Activated CD8-positive, alpha-beta memory T cell treated with anti-CD3 and anti-CD28 coated beads for 24 hours (primary cell): ENCODE measurements at places on chromosomes 7 and 10.

DNA sequence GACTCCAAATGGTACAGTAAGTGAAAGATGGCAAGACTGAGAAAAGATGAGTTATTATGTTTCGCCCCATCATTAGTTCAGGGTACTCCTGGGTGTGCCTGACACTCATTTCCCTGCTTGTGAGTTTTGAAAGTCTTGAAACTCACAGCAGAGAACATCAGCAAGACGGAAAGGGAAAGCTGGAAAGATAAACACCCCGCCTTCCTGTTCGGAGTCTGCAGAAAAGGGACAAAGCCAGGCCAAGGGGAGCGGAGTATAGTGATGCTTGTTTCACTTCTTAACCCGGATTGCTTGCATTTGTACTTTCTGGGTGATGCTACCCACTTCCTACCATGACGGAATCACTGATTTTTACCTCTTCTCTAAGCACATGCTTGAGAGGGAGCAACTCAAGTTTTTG, 294.5 kb downstream of the FRMD4A start:
- DNase-seq, result no peak

- no peak for DNase-seq
Observed at GRCh38 chr10:61337741-61338140, 115.4 kb downstream of the TMEM26 start.

DNA sequence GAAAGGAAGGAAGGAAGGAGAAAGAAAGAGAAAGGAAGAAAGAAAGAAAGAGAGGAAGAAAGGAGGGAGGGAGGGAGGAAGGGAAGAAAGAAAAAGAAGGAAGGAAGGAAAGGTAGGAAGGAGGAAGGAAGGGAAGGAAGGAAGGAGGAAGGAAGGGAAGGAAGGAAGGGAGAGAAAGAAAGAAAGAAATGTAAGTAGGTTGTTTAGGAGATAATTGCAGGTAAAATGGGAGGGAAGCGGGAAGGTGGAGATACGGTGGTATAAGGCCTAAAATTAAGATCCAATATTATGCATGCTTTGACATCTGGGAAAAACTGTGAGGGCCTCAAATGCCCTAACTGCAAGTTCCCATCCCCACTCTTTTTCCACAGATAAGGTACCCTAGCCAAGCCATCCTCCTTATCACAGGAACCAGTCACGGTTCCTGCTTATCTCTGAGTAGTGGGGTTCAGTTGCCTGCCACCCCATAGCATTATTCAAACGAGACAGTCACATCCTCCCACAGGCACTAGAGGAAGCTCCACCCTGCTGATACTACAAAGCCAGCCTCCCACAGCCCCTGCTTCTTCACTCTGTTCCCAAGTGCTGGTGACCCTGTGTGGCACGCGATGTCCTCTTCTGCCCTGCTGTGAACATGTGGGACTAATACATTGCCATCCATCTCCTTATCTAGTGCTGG, 28.7 kb downstream of the ST8SIA6 start:
- peak; percentile 67 for DNase-seq

DNA sequence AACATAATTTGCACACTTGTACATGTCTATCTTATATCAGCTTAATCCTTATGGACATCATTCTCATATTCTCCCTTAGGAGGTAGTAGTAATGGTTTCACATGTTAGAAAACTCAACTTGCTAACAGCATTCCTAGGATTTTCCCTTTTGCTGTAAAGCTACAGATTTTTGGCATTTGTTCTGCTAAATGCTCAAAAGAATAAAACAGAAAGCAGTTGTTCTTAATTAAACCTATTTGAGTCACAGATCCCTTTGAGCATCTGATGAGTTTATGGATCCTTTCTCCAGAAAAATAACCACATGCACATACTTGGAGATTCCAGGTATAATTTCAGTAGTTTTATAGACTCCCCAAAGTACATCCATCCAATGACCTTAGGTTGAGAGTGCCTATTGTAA, 122.9 kb upstream of the BET1 start:
- DNase-seq, result no peak

- peak; percentile 80 for DNase-seq
Observed at GRCh38 chr10:104274762-104275721, 6.1 kb downstream of the GSTO2 start.

- no peak for DNase-seq
Observed at GRCh38 chr10:101902032-101902819, 58.6 kb upstream of the KCNIP2 start.

- DNase-seq, result no peak
Observed at GRCh38 chr10:13683017-13683416, 96.3 kb downstream of the PRPF18 start.

GRCh38 chr7:74199551-74200355, 10.1 kb upstream of the LAT2 start:
- DNase-seq, result no peak

DNA sequence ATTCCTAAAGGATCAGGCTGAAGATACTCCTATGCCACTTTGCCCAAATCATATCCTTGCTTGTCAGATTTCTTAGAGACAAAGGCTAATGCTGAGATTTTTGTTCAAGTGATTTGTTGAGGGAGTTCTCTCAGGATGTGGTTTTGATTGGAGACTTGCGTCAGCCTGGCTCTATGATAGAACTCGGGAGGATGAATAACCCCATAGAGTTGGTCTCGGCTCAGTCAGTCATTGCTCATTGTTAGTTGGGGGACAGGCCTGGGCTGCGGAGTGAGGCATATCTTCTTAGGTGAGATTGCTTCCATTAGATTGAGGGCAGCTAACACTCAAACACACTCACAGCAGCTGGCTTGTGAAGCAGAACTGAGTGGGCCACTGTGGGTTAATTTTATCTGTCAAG, 203.4 kb downstream of the KIF20B start:
- no peak for DNase-seq

DNA sequence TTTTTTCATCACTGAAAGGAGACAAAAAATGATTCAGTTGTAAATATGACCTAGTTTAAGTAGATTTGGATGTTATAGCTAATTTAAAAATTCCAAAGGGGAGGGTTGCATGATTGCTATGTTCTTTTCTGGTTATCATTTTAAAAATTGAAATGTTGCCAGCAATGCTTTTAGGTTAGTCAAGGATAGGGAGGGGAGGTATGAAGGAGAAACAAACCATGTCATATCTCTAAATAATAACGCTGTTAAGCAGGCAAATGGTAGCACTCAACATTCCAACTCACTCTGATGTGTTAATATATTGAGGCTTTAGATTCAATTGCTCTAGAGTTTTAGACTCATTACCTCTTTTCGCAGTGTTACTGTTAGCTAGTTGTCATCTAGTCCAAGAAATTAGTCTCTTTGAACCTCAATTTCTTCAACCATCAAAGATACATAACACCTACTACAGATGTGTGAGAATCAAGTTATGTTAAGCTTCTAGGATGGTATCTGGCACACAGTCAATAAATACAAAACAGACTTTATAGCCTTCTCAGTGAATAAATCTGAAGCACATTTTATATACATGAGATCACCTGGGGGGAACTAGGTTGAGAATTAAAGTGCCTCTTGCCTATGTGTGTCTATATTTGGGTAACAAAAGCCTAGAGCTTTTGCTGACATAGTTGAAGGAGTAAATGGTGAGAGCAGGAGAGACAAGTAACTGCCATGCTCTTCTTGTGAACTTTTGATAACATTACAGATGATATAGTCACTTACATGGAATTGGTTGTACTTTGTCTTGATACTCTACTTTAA, 124.9 kb downstream of the CSTF2T start:
- DNase-seq, result no peak

DNA sequence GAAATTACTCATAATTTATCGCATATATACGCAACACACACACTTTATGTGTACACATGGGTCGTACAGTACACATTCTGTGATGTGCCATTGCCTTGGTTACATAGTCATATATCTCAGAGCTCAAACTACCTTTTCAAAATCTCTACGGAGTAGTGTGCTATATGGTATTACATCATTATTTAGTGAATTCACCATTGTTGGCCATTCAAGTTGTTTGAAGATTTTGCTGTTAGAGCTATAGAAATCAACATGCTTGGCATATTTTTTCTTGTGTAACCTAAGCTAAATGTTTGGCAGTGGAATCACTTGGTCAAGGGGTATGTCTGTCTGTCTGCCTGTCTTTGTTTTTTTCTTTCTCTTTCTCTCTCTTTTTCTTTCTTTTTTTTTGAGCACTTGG, 42.0 kb upstream of the MMD2 start:
- no peak for DNase-seq

- no peak for DNase-seq
Observed at GRCh38 chr10:132693676-132694075, 92.3 kb downstream of the NKX6-2 start.

- no peak for DNase-seq
Observed at GRCh38 chr7:68417002-68417401, 1181.3 kb upstream of the AUTS2 start.

GRCh38 chr7:99531354-99531765, 20.6 kb downstream of the FAM200A start:
- DNase-seq, result no peak

DNA sequence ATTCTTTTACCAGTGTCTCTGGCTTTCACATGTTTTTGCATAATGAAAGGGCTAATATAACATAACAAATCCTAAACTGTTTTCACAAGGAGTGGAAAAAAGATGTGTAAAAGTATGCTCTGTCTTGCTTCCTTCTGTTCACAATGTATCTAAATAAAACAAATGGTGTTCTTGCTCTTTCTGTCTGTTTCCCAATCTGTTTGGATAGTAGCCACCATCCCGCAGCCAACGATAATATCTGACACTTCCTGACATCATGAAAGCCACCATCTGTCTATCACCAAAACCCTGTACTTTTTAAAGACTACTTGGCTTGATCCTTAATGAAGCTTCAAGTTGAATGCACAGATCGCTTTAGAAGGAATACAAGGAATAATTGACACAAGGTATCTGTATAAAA, 246.2 kb downstream of the ETV1 start:
- no peak for DNase-seq

DNA sequence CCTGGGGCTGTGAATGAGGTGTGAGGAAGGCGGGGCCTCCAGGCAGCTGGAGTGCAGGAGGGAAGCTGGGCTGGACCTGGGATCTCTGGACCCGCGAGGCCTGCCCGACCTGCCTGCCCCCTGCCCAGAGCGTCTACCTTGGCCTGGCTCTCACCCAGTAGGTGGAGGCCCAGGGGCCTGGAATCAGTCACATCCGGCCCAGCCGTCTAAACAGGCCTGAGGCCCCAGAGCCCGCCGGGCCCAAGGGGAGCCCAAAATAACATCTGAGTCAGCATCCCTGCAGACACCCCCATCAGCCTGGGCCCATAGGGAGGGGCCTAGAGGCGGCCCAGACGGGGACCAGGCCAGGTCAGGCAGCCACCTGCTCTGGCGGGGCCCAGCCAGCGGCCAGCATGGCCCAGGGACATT, 15.1 kb upstream of the ELN start:
- no peak for DNase-seq

DNA sequence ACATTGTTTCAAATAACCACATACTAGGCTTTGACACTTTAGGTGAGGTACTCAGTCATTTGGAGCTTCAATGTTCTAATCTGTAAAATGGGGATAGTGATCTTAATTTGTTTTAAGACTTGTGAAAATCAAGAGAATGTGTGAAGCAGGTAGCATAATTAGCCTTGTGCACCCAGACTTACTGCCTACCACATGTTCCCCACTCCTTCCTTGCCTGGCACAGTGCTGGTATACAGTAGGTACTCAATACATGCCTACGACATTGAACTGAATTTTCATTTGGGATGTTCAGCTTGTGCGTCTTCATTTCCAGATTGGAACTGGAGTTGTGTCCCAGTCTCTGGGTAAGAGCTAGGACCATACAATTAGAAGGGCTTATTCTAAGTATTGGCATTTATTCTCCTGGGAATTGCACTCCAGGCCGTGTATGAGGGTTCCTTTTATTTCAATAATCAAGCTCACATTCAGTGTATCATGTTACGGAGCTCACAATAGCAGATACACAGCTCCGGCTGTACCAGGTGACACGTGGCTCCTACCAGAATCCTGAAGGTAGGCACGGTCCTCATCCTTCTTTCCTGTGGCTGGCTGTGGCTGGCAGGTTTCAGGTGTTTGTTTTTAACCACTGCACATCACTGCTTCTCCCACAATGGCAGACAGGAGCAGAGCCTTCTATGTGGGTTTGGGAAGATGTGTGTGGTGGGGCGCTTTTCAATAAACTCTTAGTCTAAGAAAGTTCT, 109.4 kb upstream of the PDCD4 start:
- DNase-seq, result no peak

DNA sequence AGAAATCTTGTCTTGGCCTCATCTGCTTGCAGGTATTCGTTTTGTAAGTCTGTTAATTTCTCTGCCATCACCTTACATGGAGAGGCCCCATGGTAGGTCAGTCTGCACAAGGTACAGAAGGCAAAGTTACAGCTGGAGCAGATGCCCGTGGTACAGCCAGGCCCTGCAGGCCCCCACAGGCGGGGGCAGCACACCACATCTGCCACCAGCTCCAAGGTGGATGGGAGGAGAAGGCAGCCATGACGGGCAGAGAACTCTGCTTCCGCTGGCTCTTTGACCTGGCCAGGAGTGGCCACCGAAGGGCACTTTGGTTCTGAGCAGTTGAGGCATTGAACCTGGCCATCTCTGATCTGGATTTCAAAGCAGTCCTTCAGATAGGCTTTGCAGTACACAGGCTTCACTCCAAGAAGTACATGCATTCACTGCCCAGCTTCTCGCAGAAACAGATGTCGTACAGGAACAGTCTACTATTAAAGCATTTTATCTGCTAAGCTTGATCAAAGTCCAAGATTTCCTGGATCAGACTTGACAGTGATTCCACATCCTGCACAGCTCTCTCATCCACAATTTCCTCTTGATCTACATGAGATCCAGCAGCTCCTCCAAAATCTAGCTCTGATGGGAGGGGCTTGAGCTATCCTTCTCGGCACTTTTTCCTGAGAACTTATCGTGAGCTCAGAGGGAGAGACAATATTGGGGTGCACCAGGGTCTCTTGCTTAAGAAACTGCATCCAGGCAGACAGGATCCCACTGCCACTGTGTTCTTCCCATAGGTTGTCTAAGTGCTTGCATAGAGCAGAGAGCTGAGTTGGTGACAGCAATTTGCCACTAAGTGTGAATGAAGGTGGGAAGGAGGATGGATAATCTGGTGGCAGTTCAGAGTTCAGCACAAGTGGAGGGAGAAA, 120.7 kb downstream of the TRRAP start:
- DNase-seq, result peak; percentile 43

DNA sequence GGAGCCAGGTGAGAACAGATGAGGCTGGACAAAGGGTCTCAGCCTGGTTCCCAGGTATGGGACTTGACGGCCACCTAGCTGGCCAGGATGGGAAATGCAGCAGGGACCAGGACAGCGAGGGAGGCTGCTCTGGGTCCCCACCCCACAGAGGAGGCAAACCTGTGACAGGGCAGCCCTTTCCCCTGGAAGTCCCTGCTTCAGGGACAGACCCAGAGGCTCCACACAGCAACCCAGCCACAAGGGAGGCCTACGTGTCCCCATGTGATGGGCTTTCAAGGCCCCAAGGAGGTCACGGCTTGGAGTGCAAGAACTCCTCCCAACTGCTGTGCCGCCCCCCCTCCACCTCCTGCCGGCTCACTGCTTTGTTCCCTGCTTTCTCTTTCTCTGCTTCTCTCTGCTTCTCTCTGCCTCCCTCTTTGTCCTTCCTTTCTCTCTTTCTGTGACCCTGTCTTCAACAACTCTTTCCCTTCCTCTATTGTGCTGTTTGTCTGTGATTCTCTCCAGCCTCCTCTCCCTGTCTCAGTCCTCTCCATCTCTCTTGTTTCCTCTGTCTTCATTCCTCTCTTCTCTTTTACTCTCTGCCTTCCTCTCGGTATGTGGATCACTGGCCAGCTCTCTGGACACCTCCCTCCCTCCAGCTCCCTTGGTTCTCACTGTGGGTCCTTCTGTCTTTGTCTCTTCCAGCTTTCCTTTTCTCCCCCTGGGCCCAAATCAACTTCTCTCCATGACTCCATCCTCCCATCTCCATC, 9.6 kb upstream of the EIF5AL1 start:
- no peak for DNase-seq

- DNase-seq, result no peak
Observed at GRCh38 chr10:16425449-16425848, 11.4 kb upstream of the PTER start.

GRCh38 chr10:61778137-61778536, 115.4 kb downstream of the CABCOCO1 start:
- DNase-seq, result no peak
